ENCODE measurements at places on chromosomes 1 and 21.

GRCh38 chr1:234997896-234998741 is 130.5 kb downstream of the TOMM20 start:
- no peak for DNase-seq

- DNase-seq = no peak
Observed at GRCh38 chr21:36510911-36511310, 31.0 kb upstream of the CLDN14 start.

- DNase-seq = no peak
Observed at GRCh38 chr1:46487818-46488218, 1.8 kb upstream of the DMBX1 start.

GRCh38 chr1:30600258-30600657 is 123.1 kb downstream of the MATN1 start:
- DNase-seq = no peak

DNA sequence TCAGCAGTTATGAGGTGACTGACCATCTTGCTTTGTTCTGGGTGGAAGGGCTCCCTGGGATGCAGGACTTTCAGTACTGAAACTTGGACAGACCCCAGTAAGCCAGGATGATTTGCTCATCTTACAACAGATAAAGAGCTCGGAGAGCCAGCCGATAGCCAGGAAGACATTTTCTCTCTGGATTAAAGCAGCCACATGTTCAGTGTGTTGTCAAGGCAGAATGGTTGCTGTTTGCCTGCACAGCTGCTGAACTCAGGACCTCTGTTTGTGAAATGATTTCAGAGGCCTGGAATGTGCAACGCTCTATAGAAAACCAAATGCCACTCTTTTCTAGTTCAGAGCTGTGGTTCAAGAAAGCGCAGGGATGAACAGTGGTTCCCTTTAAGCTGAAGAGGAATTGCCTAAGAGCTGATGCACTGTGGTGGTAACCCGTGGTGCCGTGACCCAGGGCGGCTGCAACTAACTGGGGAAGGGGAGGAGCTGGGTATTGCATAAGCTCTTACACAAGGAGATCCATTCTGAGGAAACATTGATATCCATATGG is 40.7 kb downstream of the CASQ2 start:
- DNase-seq = no peak

Data from hypothalamus (tissue), 51 donors.